Activated naive CD4-positive, alpha-beta T cell treated with anti-CD3 and anti-CD28 coated beads, Interleukin-2, amount 50 U/mL, for 16 hours (primary cell): ENCODE measurements at places on chromosomes 5 and 9.

DNA sequence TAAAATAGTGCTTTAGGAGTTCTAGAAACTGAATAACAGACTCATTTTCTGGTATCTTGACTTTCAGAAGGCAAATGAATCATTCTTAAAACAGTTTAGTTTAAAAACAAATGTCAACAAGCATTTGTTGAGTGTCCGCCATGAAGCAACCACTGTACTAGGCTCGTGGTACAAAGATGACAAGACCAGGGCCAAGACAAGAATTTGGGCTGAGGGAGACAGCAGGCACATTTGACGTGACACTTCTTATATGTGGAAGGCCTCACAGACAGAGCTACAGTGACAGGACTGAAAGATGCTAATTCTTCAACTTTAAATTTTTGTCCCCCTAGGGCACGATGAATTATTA, 14.4 kb upstream of the ZNF131 start:
- DNase-seq, result peak; percentile 29

GRCh38 chr5:168311061-168311566, 19.7 kb downstream of the WWC1 start:
- DNase-seq, result no peak

GRCh38 chr9:93457006-93457405, 3.6 kb upstream of the FAM120AOS start:
- no peak for DNase-seq

DNA sequence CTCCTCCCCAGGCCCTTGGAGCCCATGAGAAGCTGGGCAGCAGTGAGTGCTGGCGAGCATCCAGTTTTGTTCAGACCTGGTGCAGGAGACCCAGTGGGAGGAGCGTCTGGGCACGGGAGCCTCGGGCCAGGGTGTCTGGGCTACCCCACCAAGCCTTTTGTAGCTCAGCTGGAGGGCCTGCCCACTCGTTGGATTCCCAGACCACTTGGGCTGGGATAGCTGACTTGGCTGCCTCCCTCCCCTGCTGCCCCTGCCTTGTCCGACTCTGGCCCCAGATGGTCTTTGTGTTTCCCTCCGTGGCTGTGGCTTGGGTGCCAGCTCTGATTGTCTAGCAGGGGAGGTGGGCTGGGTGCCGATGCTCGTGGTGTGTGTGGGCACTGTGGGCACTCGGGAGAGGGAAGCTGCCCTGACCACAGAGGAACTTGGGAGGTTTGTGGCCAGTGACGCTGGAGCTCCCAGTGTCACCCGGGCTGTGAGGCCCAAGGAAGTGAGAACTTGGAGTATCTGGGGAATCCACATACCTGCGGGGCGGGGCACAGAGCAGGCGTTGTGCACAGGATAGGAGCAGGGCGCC, 47.3 kb downstream of the WNK2 start:
- DNase-seq, result no peak

DNA sequence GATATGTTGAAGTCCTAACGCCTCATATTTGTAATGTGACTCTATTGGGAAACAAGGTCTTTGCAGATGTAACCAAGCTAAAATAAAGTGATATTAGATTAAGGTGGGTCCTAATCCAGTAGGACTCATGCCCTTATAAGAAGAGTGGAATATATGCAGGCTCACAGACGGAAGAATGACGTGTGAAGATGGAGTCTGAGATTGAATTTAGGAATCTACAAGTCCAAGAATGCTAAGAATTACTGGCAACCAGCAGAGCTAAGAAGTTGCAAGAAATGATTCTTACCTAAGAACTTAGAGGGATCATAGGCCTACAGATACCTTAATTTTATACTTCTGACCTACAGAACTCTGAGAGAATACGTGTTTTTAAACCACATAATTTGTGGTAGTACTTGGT, 350.0 kb upstream of the ST8SIA4 start:
- no peak for DNase-seq

GRCh38 chr5:173191561-173191960, 43.4 kb downstream of the NKX2-5 start:
- DNase-seq, result no peak

GRCh38 chr9:722388-722980, 119.0 kb upstream of the DMRT1 start:
- no peak for DNase-seq

- peak; percentile 41 for DNase-seq
Observed at GRCh38 chr5:157252711-157253465, 13.0 kb upstream of the CYFIP2 start.

DNA sequence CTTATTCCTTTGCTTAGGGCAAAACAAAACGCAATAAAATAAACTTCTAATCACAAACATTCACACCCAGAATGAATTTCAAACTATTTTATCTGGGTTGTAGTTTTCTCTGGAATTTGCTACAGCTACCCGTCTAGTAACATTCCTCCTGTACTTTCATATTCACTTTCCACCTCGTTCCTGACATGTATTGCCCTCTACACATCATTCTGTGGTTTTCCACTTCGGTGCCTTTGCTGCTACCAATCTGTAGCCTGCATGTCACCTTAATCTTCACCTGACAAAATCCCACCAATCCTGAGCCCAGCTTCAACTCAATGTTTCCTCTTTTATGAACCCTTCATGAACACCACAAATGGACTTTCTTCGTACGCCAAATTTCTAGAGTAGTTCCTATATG, 694.1 kb upstream of the C9orf72 start:
- DNase-seq, result no peak

GRCh38 chr9:20552874-20553557, 69.3 kb downstream of the MLLT3 start:
- DNase-seq, result no peak

GRCh38 chr9:131810351-131811170, 70.7 kb upstream of the RAPGEF1 start:
- DNase-seq, result no peak

DNA sequence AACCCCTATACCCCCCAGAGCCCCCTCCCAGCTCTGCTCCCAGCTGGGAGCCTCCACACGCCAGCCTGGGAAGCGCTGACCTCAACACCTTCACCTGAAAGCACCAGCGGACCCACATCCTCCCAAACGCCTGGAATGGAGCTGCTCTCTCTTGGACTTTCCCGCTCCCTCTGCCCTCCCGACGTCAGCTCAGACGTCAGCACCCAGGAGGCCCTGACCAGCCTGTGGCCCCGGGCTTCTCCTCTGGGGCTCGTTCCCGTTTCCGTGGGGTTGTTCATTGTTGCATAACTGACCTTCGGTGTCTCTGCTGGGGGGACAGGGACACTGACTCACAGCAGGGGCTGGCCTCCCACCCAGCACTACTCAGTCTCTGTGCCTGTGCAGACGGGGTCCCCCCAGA, 35.0 kb upstream of the SLC6A3 start:
- no peak for DNase-seq

- no peak for DNase-seq
Observed at GRCh38 chr9:125133403-125134329, 9.7 kb downstream of the SCAI start.

GRCh38 chr5:36590513-36591286, 15.7 kb upstream of the SLC1A3 start:
- no peak for DNase-seq

GRCh38 chr5:155727512-155728145, 599.3 kb upstream of the SGCD start:
- no peak for DNase-seq

DNA sequence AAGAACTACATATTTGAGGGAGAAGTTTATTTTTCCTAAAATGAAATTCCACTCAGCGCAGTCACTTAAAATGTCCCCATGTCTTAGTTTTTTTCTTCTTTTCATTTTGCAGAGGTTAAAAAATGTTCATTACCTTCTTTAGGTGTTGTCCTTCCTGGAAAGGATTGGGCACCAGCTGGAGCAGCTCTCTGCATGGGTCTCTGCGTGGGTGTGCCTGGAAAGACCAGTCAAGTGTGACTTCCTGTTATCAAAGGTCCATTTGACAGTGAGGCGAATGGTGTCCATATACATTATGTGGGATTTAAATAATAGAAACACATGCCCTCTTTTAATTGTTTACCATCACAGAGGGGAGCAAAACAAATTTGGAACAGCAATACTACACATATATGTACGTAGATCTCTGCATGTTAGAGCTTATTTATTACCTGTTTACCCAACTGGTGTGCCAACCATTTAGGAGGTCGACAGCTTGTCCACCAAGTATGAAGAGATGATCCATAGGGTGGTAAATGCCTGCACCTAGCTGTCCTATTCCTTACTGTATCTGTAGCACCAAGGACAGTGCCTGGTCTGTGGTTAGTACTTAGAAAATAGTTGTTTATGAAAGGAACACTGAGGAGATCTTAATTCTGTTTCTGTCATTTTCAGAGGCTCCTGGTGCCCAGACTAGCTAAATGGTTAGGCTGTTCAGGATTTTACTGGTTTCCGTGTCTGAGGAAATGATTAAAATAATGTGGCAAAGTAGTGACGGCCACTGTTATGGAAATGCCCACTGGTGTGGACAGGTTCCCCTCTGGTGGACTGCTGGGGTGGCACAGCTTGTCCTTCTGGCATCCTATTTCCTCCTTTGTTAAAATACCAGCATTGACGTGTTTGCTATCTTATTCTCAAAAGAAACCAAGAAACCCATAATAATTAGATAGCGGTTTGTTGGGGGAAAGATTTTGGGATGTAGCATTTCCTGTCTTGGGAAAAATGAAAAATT, 200.4 kb downstream of the MAST4 start:
- no peak for DNase-seq

GRCh38 chr5:96660971-96661854, 963 bp upstream of the CAST start:
- DNase-seq, result peak; percentile 16
